Activated gamma-delta T cell treated with anti-CD3 and anti-CD28 coated beads, Interleukin-2, amount 50 U/mL, for 16 hours (primary cell): ENCODE measurements at places on chromosomes 1 and 21.

DNA sequence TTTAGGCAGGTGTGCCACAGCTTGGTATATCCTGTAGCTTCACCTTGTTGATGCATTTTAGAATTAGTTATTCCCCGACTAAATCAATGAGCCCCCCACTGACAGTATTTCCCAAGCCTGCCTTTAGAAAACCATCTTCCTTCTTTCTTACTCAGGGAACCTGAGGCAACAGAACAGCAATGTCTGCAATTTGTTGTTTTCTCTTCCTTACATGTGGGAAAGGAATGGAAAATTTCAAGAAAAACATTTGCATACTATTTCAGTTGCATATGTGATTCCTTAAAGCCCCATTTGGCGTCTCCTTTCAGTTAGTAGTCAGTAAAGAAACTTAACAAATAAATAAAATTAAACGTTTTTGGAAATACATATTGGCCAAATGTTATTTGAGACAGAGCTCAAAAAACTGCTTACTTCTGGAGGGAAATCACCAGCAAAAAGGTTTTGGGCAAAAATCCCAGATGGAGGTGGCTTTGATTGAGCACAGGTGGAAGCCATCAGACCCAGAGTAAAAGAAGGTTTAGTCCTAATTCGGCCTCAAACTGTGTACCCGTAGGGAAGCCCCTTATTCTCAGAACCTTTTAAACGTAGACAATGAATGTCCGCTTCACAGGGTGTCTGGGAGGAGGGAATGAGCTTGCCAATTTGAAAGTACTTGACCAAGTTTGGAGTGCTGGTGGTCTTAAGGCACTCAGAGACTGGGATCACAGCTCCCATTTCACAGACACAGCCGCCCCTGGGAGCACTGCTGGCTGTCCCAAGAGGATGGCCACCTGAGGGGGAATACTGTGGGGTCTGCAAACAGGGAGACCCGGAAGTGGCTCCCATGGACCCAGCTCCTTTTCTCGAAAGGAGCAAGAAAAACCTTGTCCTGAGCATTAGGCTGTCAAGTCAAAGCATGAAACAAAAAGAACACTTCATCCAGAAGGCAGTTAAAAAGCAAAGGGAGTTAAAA lies 9.4 kb downstream of the LHX4 start:
- no peak for DNase-seq

DNA sequence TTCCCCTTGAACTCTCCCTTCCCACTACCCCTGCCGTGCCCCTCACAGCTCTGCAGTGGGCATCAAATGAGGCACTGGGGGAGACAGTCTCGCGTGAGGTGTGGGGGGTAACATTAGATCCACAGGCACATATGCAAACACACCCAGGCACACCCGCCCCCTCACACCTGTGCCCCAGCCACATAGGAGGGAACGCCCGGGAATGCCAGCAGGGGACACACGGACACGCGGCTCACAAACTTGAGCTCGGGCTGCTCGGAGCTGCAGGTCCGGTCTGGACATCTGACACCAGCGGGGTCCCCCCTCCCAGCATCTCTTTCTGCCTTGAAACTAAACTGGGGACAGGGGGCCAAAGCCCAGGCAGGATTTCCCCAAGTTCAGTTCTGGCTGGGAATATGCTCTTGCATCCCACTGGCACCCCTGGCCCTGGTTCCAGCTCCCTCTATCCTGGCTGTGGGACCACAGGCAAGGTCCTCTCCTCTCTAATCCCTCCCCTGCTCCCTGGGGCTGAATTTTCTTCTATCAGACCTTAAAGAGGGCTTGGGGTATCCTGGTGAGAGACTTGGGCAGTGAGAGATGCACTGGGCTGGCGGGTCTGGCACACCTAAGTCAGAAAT lies 30.6 kb downstream of the CDCP2 start:
- no peak for DNase-seq

- no peak for DNase-seq
Observed at GRCh38 chr1:28703629-28704028, 33.1 kb upstream of the YTHDF2 start.

DNA sequence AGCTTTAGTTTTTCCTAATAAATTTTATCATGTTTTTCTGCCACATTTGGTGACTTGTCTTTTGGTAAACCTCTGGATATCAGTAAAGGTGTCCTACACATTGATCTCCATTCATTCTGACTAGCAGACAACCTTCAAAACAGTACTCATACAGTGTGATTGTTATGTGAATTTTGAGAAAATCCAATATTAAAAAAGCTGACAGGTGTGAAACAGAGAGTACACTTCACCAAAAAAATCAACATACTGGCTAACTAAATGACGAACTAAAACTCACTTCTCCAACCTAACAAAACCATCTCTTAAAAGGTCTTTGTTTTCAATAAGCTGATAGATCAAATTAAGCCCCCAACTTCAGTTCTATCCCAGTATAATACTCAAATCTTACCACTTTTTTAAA lies 1.5 kb downstream of the FRRS1 start:
- no peak for DNase-seq

GRCh38 chr1:51699391-51699790 lies 82.5 kb downstream of the OSBPL9 start:
- no peak for DNase-seq
